ENCODE measurements at places on chromosomes 6 and 20.

DNA sequence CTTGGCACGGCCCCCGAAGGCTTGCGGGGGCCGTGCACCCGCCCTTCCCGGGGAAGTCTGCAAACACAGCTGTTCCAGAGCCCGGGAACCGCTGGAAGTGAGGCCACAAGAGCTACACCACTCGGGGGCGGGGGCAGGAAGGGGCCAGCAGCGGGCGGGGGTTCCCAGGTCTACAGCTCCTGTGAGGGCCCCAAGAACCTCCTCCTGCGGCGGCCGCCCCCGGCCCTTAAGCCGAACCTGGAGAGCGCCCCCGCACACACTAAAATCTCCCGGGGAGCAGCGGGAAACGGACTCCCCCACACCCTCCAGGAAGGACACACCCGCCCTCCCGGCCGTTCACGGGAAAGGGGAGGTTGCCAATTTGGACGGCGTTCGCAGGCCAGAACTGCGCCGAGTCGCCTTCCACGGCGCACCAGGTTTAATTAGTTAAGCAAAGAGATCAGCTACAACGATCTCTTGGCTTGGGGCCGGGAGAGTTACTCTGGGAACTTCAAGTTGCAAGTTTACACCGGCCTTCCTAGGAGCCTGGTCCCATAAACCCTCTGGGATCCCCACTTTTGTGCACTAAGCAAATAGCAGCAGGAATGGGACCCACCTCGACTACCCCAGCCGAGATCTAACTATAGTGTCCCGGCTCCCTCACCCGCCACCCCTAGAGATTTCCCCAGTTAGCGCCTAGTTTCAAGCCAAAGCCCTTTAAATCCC, 1.7 kb downstream of the JAG1 start:
- no peak for DNase-seq

GRCh38 chr6:68094070-68094469, 541.0 kb upstream of the ADGRB3 start:
- DNase-seq = no peak

- DNase-seq = no peak
Measured at GRCh38 chr6:64736421-64736950, 970.5 kb downstream of the EYS start.

DNA sequence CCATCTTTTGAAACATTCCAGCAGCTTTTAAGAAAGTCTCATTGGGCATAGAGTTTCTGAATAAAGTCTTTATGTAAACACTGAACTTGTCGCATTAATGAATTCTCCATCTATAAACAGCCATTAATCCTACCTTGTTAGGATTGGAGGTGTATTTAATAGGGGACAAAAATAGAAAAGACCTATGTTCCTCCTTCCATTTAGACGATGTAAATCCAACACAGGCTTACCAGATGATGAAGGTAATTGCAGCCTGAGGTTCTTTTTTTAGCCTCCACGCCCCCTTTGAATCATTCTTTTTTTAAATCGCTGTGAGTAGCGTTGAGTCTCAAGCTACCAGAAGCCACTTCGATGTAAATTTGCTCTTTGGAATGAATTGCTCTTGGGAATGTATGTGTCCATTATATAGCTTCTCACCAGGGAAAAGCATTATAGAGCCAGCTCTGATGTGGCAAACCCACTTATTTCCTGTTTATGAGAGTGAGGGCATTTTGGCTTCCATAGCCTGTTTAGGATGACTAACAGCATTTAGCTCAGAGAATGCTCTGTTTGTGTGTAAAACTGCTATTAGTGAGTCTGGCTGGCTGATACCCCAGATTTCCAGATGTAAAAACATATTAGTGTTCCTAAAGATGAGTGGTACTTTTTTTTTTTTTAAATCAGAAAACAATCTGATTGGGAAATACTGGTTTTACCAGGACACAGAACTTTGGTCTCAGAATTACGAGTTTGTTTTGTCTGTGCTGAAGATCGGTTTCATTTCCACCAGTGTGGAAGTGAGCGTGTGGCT, 74.9 kb upstream of the CLDN20 start:
- DNase-seq = no peak

DNA sequence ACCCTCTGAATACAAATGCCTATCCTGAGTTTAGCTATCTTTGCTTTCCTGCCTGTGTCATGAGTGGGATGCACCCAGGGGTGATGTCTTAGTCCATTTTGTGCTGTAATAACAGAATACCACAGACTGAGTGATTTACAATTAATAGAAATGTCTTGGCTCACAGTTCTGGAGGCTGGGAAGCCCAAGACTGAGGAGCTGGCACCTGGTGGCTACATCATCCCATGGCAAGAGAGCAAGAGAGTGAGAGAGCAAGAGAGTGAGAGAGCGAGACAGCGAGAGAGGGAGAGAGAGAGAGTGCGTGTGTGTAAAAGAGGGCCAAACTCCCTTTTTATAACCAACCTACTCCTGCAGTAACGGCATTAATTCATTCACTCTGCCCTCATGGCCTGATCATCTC, 76.8 kb downstream of the PRDM1 start:
- no peak for DNase-seq

GRCh38 chr6:41277605-41278004, 8.9 kb downstream of the TREM1 start:
- no peak for DNase-seq

- no peak for DNase-seq
Measured at GRCh38 chr6:89216411-89216810, 747 bp downstream of the GABRR1 start.

- no peak for DNase-seq
Measured at GRCh38 chr6:111982681-111983080, 71.2 kb upstream of the CCN6 start.

- DNase-seq = peak; percentile 59
Measured at GRCh38 chr6:143559051-143559660, 47.6 kb upstream of the FUCA2 start.

DNA sequence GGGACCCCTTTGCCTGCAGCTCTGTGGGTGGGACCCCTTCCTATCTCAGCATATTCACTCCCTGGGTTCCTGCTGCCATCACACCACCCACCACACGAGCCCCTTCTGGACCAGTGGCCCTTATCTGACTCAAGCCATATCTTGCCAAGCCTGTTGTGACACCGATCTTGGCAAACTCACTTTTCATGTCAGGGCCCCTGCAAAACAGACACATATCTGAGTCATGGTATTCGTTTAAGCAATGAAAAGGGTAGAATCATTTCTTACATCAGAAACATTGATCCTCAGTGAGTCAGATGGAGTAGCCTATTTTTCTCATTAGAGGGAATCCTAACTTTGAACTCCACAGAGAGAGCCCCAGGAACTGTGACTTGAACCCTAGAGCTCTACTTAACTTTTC, 10.6 kb downstream of the RAET1E start:
- no peak for DNase-seq

GRCh38 chr6:63503199-63503598, 69.1 kb upstream of the LOC128125822 start:
- no peak for DNase-seq

GRCh38 chr20:16566080-16566479, 7.2 kb downstream of the KIF16B start:
- no peak for DNase-seq

- peak; percentile 54 for DNase-seq
Measured at GRCh38 chr6:92124200-92124651, 1295.1 kb downstream of the EPHA7 start.

DNA sequence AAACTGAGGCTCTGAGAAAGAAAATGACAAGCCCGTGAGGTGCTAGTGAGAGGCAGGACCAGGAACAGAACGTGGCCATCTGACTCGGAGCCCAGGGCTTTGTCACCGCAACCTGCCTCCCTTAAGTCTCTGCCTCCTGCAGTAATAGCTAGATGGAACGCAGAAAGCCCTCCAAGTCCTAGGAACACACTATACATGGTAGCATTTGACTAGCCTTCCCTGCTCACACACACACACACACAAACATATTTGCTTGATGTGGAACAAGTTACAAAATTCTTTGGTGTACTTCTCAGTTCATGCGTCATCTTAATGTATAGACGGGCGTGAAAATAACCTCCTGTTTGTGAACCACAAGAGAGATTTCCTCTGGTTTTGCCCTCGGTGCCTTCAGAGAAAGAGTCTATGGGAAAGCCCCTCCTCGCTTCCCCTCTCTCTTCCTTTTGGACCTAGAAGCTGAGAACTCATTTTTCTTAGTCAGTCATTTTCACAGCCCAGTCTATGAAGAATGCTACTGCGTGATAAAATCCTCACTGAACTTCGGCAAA, 38.8 kb downstream of the C6orf52 start:
- DNase-seq = no peak

DNA sequence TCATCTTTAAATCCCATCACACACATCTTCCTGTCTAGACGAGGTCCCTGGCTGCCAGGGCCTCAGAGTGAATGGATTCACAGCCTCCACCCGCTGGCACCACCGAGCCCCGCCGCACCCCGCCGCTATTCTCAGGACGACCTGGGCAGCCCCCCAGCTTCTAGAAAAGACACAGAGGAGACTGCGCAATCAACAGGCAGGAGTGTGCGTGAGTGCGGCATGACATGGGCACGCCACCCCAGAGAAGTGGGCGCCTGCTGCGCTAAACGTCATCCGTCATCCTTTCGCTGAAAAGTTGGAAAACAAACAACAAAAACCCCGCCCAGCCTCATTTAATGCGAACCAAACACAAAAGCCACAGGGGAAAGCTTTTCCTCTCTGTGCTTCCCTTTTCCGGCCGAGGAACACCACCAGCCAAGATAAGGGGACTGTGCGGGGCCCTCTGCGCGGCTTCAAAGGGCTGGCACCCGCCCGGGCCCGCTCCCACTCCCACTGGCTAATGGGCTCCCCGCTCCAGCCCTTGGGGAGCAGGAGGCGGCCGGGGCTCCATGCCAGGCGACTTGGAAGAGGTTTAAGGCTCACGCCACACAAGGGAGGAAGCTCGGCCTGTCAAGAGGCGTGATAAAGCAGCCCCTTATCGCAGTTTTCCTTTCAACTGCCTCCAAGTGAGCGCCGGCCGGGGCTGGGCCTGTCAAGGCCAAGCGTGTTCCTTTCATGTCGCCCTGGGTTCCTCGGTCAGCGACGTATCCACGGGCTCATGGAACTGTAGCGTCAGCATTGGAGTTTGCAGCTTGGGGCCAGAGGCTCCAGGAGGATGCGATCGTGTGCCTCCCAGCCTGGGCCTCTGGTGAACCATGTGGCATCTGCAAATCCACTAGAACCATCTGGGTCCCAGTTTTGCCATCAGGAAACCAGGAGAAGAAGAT, 50.1 kb downstream of the NFATC2 start:
- peak; percentile 53 for DNase-seq

- no peak for DNase-seq
Measured at GRCh38 chr6:44805238-44805846, 417.8 kb downstream of the CDC5L start.

DNA sequence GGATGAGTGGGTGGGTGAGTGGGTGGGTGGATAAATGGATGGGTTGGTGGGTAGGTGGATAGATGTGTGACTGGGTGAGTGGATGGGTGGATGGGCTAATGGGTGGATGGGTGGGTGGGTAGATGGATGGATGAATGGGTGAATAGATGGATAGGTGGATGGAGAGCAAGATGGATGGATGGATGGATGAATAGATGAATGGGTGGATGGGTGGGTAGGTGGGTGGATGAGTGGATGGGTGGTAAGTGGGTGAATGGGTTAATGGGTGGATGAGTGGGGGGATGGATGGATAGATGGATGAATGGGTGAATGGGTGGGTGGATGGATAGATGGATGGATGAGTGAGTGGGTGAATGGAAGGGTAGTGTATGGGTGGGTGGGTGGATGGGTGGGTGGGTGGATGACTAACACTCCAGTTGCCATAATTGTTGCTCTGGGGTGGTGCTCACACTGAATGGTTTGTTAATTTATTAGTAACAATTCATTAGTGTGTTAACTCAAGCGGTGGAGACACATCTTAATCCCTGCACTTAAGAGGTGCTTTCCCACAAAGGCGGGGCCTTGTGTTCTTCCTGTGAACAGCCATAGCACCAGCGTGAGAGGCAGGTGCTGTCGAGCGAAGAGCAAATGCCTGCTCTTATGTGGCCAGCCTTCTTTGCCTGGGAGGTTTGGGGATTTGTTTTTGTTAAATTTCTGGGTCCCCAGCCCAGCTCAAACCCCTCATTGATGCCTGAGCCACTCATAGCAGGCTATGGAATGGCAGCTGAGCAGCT, 4.9 kb upstream of the APCDD1L start:
- DNase-seq = no peak

GRCh38 chr6:150894191-150894744, 28.8 kb downstream of the MTHFD1L start:
- no peak for DNase-seq

GRCh38 chr6:16135066-16135465, 6.2 kb downstream of the MYLIP start:
- DNase-seq = no peak

- no peak for DNase-seq
Measured at GRCh38 chr6:36130667-36131510, 576 bp downstream of the MAPK13 start.

- peak; percentile 76 for DNase-seq
Measured at GRCh38 chr20:58870293-58871014, 17.9 kb downstream of the GNAS start.

All from renal pelvis (tissue), 12 donors.